Smooth muscle cell of the umbilical artery (primary cell): ENCODE measurements at places on chromosomes 11 and 22. TPM values are rescaled to one million over a fixed set of nuclear protein-coding genes. Genes with fewer than 3 reads are reported as not detected.

Gene SMTN
- total RNA-seq = 99.5 and 222 TPM in 2 replicates

Gene UCP3
- 0.30 and 0.32 TPM in 2 replicates for total RNA-seq

Gene ACAT1
- 57.9 and 65.4 TPM in 2 replicates for total RNA-seq

Gene GPR83
- total RNA-seq = under 0.01 and 0.09 TPM in 2 replicates

Gene ANGPTL5
- not detected in 2 replicates for total RNA-seq

Gene MAJIN
- under 0.01 TPM in 1 of 2 replicates, not detected in the other for total RNA-seq

Gene OR51D1
- not detected in 2 replicates for total RNA-seq

Gene PRG3
- total RNA-seq = not detected in 2 replicates

Gene FIBIN
- 25.4 and 51.4 TPM in 2 replicates for total RNA-seq

Gene TRIM48
- not detected in 2 replicates for total RNA-seq

Gene UPB1
- 0.09 and 0.30 TPM in 2 replicates for total RNA-seq

Gene CNTF
- total RNA-seq = 1.8 and 3.1 TPM in 2 replicates

Gene OR52E8
- total RNA-seq = not detected in 2 replicates

Gene GP1BB
- 1.8 and 2.1 TPM in 2 replicates for total RNA-seq

Gene OR4D5
- not detected in 2 replicates for total RNA-seq

Gene FOSL1
- total RNA-seq = 6.2 and 31.1 TPM in 2 replicates
